A549 treated with GW870086 at 1 μM for 4 hours (cell line): ENCODE measurements at places on chromosomes 12 and 14. TPM values are rescaled to one million over a fixed set of nuclear protein-coding genes. Genes with fewer than 3 reads are reported as not detected.

The TAS2R9 gene
- total RNA-seq: not detected in 5 replicates

The LRIG3 gene
- total RNA-seq: 3.4 to 5.0 TPM (median 4.6 TPM) in 5 replicates

The TMEM253 gene
- 0.58 to 1.1 TPM (median 0.85 TPM) in 5 replicates for total RNA-seq

The ADAM21 gene
- total RNA-seq: 0.05 to 0.06 TPM (median 0.05 TPM) in 3 of 5 replicates, not detected in the others

The NFATC4 gene
- 0.06 to 0.47 TPM (median 0.31 TPM) in 3 of 5 replicates, not detected in the others for total RNA-seq

The MMP17 gene
- 8.1 to 15.1 TPM (median 10.6 TPM) in 5 replicates for total RNA-seq
